ENCODE measurements at places on chromosomes 7 and 10.

DNA sequence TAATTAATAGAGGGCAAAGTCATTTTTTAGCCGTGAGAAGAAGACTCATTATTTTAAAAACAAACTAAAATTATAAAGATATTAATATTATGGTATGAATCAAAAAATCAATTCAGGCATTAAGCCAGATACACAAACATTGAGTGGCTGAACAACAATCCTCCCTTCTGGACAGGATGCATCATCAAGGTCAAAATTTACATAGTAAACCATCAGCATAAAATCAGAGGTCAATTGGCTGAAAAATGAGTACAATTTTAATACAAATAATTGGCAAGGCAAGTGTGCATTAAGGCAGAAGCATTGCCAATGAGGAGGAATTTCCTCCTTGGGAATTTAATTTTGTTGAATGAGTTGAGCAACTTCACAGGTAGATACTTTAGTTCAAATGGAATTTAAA is 108.2 kb downstream of the PCLO start:
- DNase-seq, result no peak

DNA sequence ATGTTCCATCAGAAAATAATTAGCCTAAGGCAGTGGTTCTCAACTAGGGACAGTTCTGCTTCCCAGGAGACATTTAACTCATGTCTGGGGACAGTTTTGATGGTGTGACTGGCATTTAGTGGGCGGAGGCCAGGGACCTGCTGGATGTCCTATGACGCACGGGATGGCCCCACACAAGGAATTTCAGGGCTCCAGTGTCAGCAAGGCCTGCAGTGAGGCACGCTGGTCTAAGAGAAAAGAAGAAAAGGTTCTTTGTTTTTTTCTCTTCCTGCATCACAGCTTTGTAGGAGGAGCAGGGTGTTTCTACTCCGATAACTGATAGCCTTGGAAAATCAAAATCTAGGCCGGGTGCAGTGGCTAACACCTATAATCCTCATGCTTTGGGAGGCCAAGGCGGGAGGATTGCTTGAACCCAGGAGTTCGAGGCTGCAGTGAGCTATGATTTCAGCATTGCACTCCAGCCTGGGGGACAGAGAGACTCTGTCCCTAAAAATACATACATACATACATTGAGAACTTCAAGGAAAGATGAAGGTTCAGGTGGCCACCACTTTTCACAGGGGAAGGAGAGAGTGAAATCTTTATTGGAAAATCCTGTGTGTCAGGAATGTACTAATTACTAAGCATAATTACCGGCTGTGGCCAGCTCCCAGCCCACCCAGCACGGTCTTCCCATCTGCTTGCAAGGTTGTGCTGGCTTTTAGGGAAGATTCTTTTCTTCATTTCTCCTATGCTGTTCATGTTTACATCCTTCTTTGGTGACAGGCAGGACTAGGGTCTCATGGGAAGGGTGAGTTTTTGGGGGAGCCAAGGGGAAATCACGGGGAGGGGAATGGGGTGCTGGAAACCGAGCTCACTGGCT is 150.4 kb downstream of the ACTR3B start:
- DNase-seq, result no peak

DNA sequence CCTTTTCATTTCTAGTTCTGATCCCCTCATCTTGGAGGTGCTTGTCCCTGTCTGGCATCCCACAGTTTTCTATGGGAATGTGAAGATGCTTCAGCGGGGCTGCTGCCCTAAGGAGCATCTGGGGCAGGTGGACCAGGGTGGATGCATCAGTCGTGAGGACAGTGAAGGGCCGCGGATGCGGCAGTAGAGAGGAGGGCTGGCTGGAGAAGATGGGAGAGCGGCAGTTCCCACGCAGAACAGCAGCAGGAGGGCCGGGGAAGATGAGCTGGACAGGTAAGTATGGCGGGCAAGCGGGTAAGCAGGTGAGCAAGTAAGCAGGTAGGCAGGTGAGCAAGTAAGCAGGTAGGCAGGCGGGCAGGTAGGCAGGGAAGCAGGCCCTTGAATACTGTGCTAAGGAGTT is 48.9 kb downstream of the ASB13 start:
- no peak for DNase-seq

DNA sequence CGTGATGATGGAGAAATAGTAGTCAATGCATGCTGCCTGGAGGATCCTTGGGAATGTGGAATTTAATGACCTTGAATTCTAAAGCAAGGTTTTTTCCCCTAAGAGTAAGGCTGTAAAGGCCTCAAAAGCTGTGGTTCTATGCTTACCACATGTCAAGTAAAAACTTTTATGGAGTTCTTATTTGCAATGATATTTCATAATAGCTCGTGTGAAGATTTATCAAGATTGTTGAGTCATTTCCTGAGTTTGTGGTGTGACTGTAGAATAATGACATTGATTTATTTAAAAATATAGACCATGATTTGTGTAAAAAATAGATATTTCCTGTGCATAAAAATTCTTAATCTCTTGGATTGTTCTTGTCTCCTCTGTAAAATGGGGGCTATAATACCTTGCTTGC is 67.5 kb upstream of the SORCS1 start:
- no peak for DNase-seq

All from stimulated activated CD8-positive, alpha-beta memory T cell treated with anti-CD3 and anti-CD28 coated beads, Interleukin-4, amount 100 ng/mL, for 1 hour (primary cell).